Non-pigmented ciliary epithelial cell (primary cell): ENCODE measurements at places on chromosomes 12 and 14.

DNA sequence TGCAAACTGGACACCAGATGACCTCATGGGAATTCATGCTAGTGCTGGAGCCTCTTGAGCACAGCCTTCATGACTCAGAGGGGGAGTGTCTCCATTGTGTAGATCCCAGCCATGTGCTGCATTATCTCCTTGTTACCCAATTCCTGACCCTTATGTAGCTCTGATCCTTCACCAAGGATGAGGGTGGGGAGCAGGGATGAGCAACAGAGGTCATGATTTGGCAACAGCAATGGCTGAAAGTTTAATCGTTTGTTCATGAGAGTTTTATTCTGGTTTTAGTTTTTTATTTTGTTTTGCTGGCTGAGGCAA is 9.5 kb upstream of the BDKRB1 start:
- DNase-seq = peak; percentile 90

DNA sequence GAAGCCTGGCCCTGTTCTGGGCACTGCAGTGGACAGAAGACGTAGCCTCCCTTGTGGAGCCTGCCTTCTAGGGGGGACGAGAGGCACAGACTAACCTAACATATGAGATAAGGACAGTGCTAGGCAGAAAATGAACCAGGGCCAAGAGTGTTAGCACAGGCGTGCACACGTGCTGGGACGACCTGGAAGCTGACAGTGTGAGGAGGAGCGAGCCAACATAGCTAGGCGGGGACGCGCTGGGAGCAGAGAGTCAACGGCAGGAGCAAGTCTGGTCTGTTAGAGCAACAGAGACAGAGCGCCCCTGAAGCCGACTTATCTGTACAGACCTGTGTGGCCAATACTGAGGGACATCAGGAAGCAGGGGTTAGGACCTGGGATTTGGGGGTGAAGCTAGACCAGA is 8.0 kb downstream of the PXMP2 start:
- DNase-seq = no peak

DNA sequence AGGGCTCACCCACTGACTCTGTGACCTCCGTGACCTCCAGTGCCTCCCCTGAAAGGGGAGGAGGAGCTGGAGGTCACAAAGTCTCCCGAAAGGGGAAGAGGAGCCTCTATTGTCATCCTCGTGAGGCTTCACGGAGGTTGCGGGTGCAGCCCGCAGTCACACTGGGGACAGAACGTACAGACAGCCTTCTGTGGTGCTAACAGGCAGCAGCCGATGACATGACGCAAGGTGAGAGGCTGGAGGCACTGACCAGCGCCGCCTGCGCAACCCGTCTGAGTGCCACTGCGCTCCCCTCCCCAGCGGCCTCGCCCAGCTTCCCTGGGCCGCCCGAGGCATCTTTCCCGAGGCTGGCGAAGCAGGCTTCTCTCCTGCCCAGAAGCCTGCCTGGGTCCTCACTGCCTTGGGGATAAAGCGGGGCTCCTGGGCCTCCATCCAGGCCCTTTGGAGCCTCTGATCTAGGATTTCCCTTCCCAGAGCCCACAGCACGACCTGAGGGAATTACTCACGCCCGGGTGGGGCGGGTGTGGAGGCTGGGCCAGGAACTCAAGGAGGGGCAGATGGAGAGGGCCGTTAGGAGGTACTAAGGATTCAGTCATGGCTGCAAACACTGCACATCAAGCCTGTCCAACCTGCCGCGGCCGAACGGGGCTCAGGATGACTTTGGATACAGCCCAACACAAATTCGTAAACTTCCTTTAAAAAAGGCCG is 12.3 kb upstream of the LBHD2 start:
- no peak for DNase-seq

GRCh38 chr12:26134540-26134939 is 9.7 kb upstream of the BHLHE41 start:
- DNase-seq = no peak

DNA sequence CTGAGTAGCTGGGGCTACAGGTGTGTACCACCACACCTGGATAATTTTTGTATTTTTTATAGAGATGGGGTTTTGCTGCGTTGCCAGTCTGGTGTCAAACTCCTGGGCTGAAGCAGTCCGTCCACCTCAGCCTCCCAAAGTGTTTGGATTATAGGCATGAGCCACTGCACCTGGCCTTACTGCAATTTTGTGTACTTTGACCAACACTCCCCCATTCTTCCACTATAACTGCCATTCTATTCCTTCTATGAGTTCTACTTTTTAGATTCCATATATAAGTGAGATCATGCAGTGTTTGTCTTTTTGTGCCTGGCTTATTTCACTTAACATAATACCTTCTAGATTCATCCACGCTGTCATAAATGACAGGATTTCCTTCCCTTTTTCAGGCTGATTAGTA is 199.1 kb downstream of the NUBPL start:
- no peak for DNase-seq

DNA sequence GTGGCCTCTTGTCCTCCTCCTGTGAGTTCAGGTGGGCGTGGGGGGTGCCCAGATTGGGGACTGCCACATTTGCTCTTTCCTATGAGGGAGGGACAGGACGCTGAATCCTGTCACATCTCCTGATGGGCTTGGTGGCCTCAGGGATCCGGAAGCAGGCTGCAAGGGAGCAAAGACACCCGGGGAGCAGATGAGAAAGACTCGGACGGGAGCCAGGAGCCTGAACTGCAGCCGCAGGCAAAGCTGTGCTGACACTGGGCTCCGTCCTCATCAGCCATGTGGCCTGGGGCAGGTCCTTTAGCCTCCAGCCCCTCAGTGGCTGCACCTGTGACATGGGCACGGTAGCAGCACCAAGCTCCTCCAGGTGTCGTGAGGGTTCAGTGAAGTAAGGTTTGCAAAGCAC is 40.8 kb upstream of the RFLNA start:
- DNase-seq = no peak

DNA sequence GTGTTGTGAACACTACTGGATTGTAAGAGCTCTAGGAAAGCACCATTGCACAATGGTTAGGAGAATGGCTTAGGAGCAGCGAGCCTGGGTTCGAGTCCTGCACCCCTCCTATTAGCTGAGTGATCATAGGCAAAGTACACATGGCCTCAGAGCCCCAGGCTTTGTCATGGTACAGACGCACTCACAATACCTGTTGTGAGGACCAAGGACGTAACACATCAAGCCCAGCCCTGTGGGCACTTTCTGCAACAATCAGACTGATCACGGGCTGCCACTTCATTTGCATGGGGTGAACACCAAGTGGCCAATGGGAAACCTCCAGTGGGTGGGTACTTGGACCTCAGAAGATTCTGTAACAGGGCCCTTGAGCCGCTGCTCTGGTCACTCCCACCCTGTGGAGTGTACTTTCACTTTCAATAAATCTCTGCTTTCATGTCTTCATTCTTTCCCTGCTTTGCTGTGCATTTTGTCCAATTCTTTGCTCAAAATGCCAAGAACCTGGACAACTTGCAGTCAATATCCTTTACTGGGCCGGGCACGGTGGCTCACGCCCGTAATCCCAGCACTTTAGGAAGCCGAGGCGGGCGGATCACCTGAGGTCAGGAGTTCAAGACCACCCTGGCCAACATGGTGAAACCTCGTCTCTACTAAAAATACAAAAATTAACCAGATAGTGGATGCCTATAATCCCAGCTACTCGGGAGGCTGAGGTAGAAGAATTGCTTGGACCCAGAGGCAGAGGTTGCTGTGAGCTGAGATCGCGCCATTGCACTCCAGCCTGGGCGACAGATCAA is 28.2 kb downstream of the GLRX5 start:
- DNase-seq = no peak

GRCh38 chr14:100765991-100766390 is 39.3 kb downstream of the DLK1 start:
- no peak for DNase-seq

GRCh38 chr12:1872001-1872400 is 46.5 kb downstream of the CACNA2D4 start:
- no peak for DNase-seq

- no peak for DNase-seq
Observed at GRCh38 chr14:49945448-49946319, 52.8 kb downstream of the ARF6 start.

DNA sequence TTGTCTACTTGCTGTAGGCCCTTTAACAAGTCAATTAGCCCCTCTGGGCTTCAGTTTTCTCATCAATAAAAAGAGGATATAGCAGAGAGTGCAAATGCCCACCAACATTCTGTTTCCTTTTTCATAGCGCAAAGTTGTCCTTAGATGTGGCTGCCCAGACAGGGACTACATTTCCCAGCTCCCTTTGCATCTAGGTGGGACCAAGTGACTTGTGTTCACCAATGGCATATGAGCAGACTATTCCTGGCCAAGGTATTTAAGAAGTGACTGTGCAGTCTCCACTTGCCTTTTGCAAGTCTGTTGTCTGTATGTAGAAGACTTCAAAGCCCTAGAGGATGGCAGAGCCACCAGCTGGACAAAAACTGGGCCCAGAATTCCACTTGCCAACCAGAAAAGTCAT is 59.7 kb downstream of the DAO start:
- no peak for DNase-seq
